ENCODE measurements at places on chromosomes 11 and 22.

DNA sequence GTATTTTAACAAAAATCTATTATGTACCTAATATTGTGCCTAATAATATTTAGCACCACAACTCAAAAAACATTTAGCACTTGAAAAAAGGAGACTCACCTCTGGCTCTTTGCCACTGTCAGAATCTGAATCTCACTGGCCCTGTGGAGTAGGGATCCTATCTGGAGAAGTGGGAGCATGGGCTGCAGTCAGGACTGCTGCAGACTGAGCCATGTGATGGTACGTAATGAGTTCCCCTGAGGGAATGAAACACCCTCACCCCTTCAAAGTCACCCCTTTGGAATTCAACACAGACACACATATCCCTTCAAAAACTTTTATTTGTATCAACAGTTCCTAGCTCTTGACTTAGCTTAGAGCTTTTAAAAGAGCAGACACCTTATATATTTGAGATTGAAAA, 6.5 kb downstream of the PTPMT1 start:
- no peak for DNase-seq

DNA sequence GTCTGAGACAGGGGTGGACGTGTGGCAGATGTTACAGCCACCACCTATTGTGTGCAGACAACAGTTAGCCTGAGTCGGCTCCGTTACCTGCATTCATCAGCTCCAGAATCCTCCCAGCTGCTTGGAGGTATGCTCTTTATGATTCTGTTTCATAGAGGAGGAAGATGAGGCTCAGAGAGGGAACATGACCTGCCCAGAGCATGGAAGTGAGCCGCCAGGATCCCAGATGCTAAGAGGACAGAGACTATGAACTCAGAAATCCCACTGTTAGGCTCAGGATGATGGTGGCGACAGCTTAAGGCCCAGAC, 1.5 kb downstream of the EMID1 start:
- no peak for DNase-seq

GRCh38 chr11:58805065-58805464, 39.4 kb downstream of the GLYATL2 start:
- no peak for DNase-seq

- no peak for DNase-seq
Observed at GRCh38 chr11:107501713-107502112, 44.1 kb upstream of the CWF19L2 start.

DNA sequence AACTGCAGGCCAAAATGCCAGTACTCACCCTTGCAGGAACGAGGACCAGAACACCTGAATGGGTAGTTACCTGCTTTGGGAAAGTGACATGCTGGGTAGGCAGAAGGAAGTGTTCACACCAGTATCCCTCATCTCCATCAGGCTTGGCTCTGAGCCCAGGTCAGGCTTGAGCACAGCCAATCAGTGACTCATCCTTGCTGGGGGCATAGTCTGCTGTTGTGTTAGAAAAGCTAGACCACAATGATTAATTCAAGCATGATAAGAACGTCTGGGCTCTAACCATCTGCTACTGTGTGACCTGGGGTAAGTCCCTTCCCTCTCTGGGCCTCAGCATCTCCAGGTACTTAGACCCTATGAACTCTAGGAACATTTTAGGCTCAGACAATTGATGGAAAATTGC, 450.4 kb downstream of the MIAT start:
- no peak for DNase-seq

All from iPS-NIHi11 (cell line).